Uterus (tissue), 4 donors: ENCODE measurements at places on chromosomes 3 and 15. TPM values are rescaled to one million over a fixed set of nuclear protein-coding genes. Genes with fewer than 3 reads are reported as not detected.
A peak's percentile ranks its signal among the peaks of the same experiment; 100 is the strongest.

The SKOR1 gene
- total RNA-seq, result not detected

The ZNF197 gene
- 17.6 TPM for total RNA-seq

The GPR27 gene
- total RNA-seq, result 5.0 TPM

The CHRD gene
- total RNA-seq, result 57.1 TPM

The NGLY1 gene
- 38.3 TPM for total RNA-seq

The CISH gene
- total RNA-seq, result 2.1 TPM

GRCh38 chr3:121836064-121836463 is 1.1 kb downstream of the EAF2 start:
- H3K27ac ChIP-seq, result no peak overlapping the region
- H3K36me3 ChIP-seq, result no peaks in the 10 kb centered on the region
- H3K4me3 ChIP-seq, result no peak overlapping the region
- no peaks in the 10 kb centered on the region for H3K27me3 ChIP-seq
- no peak for DNase-seq
- peaks cover 6% of the 10 kb centered on the region for H3K4me1 ChIP-seq

GRCh38 chr3:74883690-74884089 is 269.2 kb upstream of the CNTN3 start:
- H3K4me3 ChIP-seq, result no peak overlapping the region
- DNase-seq, result no peak
- H3K36me3 ChIP-seq, result no peaks in the 10 kb centered on the region

DNA sequence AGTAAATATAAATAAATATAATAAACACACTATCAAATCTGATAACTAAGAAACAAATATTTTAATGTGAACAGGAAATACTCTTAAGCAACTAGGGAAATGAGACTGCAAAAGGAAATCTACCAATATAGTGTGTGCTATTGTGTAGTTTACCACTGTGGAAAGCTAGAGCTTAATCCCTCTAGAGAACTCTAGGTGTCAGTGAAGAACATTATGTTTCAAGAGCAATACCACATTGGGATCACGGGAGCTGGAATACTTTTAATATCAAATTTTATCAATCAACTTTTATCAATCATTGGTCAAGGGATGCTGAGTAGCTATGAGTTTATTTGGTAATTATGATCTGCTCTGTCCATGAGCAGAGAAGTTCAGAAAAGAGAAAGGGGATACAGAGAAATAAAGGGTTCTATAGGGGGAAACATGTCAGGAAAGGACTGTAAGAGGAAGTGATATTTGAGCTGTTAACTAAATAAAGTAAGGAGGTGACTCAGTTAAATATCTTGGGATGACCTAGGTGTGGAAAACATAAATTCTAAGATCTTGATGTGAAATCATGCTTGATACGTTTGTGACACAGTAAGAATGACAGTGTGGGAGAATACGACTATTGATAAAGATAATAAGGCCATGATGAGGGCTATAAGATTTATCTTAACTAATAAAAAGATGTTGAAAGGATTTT is 762.2 kb upstream of the ALCAM start:
- no peaks in the 10 kb centered on the region for H3K36me3 ChIP-seq
- no peak overlapping the region for H3K27ac ChIP-seq
- DNase-seq, result no peak
- no peaks in the 10 kb centered on the region for H3K27me3 ChIP-seq
- no peaks in the 10 kb centered on the region for H3K4me1 ChIP-seq

DNA sequence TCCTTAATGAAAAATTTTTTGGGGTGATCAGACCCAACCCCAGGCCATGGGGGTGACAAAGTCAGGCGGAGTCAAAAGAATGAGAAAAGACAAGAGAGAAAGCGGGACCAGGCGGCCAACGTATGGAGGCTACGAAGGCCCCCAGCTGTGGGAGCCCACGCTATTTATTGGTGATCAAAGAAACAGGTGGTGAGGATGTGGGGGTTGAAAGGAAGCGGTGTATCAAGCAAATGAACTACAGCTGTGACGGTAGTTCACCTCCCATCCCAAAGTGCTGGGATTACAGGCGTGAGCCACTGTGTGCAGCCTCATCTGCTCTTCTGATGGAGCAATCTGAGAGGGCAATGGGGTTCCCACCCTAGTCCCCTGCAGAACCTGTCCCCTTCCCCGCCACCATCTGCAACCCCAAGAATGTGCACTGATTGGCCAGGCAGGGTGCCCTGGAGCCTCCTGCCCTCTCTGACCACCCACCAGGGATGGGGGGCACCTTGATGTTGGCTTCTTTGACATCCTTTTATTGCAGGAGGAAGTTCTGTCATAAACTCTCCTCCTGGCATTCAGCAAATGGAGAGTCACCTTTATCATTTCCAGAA is 1.1 kb upstream of the CHRNA3 start:
- H3K4me1 ChIP-seq, result no peaks in the 10 kb centered on the region
- no peak overlapping the region for H3K27ac ChIP-seq
- H3K36me3 ChIP-seq, result no peaks in the 10 kb centered on the region
- no peak overlapping the region for H3K4me3 ChIP-seq

- no peaks in the 10 kb centered on the region for H3K4me1 ChIP-seq
- H3K36me3 ChIP-seq, result no peaks in the 10 kb centered on the region
- no peak for DNase-seq
- no peaks in the 10 kb centered on the region for H3K27me3 ChIP-seq
These were observed 405.8 kb upstream of the SUCLG2 start for GRCh38 chr3:68060191-68060590.

GRCh38 chr15:74835312-74835823 is 7.6 kb downstream of the ULK3 start:
- H3K4me3 ChIP-seq, result no peak overlapping the region
- no peaks in the 10 kb centered on the region for H3K36me3 ChIP-seq
- H3K27ac ChIP-seq, result no peak overlapping the region
- no peaks in the 10 kb centered on the region for H3K4me1 ChIP-seq
- H3K27me3 ChIP-seq, result no peaks in the 10 kb centered on the region
- no peak for DNase-seq

DNA sequence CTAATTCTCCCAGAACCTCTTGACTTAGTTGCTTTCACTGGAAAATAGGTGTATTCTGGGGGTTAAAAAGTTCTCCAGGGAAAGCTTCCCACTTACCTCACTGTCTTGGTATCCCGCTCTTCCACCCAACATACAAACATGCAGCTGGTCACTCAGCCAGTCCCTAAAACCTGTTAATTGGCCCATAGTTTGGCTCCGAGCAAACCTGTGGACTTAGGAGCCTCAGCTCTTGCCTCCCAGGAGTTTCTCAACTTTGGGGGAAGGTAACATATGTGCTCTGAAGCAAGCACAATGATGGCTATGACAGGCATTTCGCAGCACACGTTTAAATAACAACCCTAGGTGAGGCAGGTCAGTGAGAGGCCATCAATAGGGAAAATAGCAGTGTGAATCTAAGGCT is 25.8 kb upstream of the LRRFIP2 start:
- no peaks in the 10 kb centered on the region for H3K36me3 ChIP-seq
- H3K27me3 ChIP-seq, result no peaks in the 10 kb centered on the region
- no peak overlapping the region for H3K27ac ChIP-seq
- no peaks in the 10 kb centered on the region for H3K4me1 ChIP-seq
- no peak overlapping the region for H3K4me3 ChIP-seq
- no peak for DNase-seq

DNA sequence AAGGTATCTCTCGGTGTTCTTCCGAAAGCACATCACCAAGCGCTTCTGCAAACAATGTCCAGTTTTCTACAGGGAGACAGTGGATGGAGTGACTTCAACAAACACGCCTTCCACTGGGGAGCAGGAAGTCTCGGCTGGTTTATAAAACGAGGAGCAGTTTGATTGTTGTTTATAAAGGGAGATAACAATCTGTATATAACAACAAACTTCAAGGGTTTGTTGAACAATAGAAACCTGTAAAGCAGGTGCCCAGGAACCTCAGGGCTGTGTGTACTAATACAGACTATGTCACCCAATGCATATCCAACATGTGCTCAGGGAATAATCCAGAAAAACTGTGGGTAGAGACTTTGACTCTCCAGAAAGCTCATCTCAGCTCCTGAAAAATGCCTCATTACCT is 4.6 kb downstream of the CCR2 start:
- H3K36me3 ChIP-seq, result no peaks in the 10 kb centered on the region
- H3K4me1 ChIP-seq, result no peaks in the 10 kb centered on the region
- no peak for DNase-seq

- H3K27ac ChIP-seq, result no peak overlapping the region
- no peaks in the 10 kb centered on the region for H3K36me3 ChIP-seq
- DNase-seq, result no peak
- H3K4me3 ChIP-seq, result no peak overlapping the region
These were observed 14.4 kb upstream of the XYLB start for GRCh38 chr3:38332201-38332600.

GRCh38 chr15:55327387-55327786 is 8.4 kb downstream of the PIGB start:
- DNase-seq, result no peak
- H3K4me3 ChIP-seq, result no peak overlapping the region
- H3K27me3 ChIP-seq, result no peaks in the 10 kb centered on the region
- H3K4me1 ChIP-seq, result no peaks in the 10 kb centered on the region

GRCh38 chr3:139095803-139096466 is 51.2 kb upstream of the PRR23C start:
- no peak overlapping the region for H3K4me3 ChIP-seq
- H3K27ac ChIP-seq, result no peak overlapping the region
- no peak for DNase-seq
- H3K36me3 ChIP-seq, result no peaks in the 10 kb centered on the region
- H3K27me3 ChIP-seq, result no peaks in the 10 kb centered on the region

- no peak overlapping the region for H3K4me3 ChIP-seq
- H3K4me1 ChIP-seq, result peaks cover 67% of the 10 kb centered on the region
- no peak for DNase-seq
- no peaks in the 10 kb centered on the region for H3K27me3 ChIP-seq
These were observed 8.6 kb downstream of the SNX33 start for GRCh38 chr15:75656331-75656730.

- no peak overlapping the region for H3K27ac ChIP-seq
- no peaks in the 10 kb centered on the region for H3K27me3 ChIP-seq
- no peak overlapping the region for H3K4me3 ChIP-seq
- DNase-seq, result no peak
These were observed 63.1 kb upstream of the GOLGA6B start for GRCh38 chr15:72591361-72591760.

GRCh38 chr3:132553826-132554225 is 43.2 kb upstream of the ACKR4 start:
- H3K27me3 ChIP-seq, result no peaks in the 10 kb centered on the region
- peaks cover 8% of the 10 kb centered on the region for H3K4me1 ChIP-seq
- H3K4me3 ChIP-seq, result no peak overlapping the region
- H3K36me3 ChIP-seq, result no peaks in the 10 kb centered on the region
- peak overlapping the region; percentile 48 for H3K27ac ChIP-seq

DNA sequence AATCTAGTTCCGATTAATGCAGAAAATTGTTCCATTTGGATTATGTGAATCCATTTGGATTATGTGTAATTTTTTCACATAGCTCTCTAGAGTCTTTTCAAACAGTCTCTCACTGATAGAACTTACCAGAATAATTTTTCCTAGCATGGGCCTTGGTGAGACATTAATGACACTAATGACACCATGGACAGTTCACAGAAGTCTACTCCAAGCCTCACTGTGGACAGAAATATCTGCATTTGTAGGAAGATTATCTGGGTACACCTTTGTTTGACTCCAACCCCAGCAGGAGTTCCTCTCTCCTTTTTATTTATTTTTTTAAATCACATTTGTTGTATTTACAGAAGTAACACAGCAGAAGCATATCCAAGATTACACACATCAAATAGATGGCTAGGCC is 27.9 kb downstream of the AADACL2 start:
- no peaks in the 10 kb centered on the region for H3K27me3 ChIP-seq
- no peak overlapping the region for H3K4me3 ChIP-seq
- H3K4me1 ChIP-seq, result no peaks in the 10 kb centered on the region
- no peak for DNase-seq
- H3K27ac ChIP-seq, result no peak overlapping the region

- H3K4me1 ChIP-seq, result no peaks in the 10 kb centered on the region
- H3K4me3 ChIP-seq, result no peak overlapping the region
- H3K27me3 ChIP-seq, result no peaks in the 10 kb centered on the region
These were observed 36.0 kb upstream of the ALDH1L1 start for GRCh38 chr3:126216416-126216815.

DNA sequence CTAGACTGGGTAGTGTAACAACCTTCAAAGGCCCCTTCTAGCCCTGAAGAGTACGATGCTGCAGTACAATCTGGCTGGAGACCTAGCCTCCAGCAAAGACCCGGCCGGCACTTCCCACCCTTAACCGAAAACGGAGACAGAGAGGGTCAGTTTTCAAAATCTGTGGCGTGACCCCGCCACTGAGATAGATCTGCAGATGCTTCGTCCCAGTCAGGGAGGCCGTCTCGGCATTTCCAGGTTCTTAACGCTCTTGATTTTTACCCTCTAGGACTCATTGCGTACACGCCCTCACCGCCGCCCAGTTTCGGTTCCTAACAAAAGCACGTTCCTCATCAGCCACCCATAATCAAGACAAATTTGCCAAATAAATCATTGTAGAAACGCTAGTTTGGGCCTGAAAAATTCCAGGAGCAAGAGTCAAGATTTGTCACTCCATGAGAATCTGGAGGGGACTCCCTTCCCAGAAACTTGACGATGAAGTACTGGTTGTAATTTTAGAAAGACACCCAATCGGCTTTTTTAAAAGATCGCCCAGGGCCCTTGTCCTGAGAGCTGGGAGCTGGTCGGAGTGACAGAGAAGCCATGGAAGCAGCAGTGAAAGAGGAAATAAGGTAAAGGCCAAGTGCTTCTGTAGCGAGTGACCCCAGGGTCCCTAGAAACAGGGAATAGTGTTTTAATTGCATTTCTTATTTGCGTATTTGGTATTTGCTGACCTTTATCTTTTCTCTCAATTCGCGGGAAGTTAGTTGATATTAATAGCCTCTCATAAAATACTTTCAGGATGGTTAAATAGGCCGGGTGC is 868 bp upstream of the TMEM87A start:
- peaks cover 12% of the 10 kb centered on the region for H3K4me1 ChIP-seq
- H3K27me3 ChIP-seq, result no peaks in the 10 kb centered on the region
- peak overlapping the region; percentile 99 for H3K27ac ChIP-seq
- peak; percentile 53 for DNase-seq

GRCh38 chr3:39067286-39067685 is 15.5 kb downstream of the WDR48 start:
- no peaks in the 10 kb centered on the region for H3K4me1 ChIP-seq
- no peak for DNase-seq
- no peak overlapping the region for H3K4me3 ChIP-seq
- H3K27me3 ChIP-seq, result no peaks in the 10 kb centered on the region

DNA sequence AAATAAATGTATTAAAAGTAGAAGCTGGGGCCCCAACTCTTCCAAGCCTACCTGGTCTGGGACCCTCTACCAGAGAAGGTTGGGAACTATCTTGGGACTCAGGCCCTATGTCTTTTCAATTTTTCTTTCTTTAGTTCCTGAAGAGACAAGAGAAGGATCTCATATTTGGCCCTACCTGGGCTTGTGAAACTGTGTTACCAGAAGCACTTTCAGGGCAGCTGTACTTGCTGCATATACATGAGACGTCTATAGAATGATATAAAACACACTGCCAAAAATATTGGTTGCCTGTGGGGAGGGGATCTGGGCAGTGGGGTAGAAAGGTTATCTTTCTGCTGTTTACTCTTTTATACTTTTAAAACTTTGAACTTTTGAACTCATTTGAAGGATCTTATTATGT is 604 bp upstream of the EPB42 start:
- no peaks in the 10 kb centered on the region for H3K36me3 ChIP-seq
- H3K4me3 ChIP-seq, result no peak overlapping the region
- DNase-seq, result no peak
- no peaks in the 10 kb centered on the region for H3K27me3 ChIP-seq
- H3K4me1 ChIP-seq, result no peaks in the 10 kb centered on the region
